Activated CD8-positive, alpha-beta memory T cell treated with anti-CD3 and anti-CD28 coated beads for 4 hours (primary cell): ENCODE measurements at places on chromosomes 2 and 18.

DNA sequence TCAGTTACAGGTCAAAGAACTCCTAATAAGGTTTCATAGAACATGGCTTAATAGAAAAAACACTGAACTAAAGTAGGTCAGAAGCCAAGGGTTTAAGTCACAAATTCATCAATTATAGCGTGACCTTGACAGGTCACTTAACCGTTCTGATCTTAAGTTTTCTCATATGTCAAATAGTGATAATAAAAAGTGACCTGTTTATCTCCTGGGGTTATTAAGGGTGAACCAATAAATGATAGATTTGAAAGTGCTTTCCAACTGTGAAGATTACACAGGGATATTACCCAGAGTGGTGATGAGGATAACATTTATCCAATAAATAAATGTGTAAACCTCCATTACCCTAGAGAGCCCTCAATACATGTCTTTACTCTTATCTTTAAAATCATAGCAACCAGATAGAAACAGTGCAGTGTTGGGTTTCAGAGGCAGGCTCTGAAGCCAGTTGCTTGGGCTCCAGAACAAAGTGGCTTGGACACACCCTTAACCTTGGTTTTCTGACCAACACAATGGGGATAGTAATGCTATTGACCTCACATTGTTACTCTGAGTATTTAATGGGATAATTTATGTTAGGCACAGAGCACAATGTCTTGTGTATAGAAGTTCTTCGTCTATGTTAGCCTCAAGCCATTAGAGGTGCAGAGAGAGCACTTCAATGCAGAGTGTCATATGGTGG, 48.6 kb downstream of the KLHL14 start:
- no peak for DNase-seq

DNA sequence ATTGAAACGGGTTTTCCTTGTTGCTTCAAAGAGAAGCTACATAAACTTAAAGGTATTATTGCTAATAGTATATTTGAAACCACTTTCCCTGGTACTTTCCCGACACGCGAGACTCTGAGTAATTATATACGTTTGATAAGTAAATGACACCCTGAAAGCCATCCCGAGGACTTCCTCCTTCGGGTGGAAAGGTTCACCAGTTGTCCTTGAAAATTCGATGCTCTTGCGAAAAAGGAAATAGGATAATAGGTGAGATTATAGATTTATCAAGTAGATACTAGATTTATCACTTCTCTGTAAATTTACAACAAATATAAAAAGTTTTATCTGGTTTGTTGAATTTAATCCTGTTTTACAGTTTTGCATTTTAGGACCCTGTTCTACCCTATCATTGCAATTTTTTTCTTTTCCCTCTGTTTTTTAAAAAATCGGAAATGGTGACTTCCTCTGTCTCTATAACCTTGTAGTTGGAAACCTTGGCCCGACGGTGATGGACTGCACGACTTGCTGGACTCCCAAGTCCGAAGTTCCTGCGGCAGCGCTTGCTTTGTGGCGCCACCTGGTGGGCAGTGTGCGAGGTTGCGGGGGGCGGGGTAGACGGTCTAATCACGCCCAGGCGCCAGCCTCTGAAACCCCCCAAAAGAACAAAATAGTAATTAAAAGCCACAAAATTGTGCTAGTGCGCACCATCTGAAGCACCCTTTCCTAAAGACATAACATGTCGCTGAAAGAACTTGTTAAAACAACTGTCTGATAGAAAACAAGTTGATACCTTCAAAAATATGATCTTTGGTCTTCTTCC, 972 bp upstream of the DLX2 start:
- no peak for DNase-seq

- DNase-seq = no peak
These were observed 367.4 kb downstream of the FBXO15 start for GRCh38 chr18:73780218-73780617.

GRCh38 chr18:31723639-31723989, 37.1 kb downstream of the SLC25A52 start:
- DNase-seq = no peak

GRCh38 chr2:178450524-178450773, 526 bp downstream of the PRKRA start:
- DNase-seq = no peak

- DNase-seq = no peak
These were observed 70.2 kb upstream of the TEX51 start for GRCh38 chr2:126828491-126828890.

DNA sequence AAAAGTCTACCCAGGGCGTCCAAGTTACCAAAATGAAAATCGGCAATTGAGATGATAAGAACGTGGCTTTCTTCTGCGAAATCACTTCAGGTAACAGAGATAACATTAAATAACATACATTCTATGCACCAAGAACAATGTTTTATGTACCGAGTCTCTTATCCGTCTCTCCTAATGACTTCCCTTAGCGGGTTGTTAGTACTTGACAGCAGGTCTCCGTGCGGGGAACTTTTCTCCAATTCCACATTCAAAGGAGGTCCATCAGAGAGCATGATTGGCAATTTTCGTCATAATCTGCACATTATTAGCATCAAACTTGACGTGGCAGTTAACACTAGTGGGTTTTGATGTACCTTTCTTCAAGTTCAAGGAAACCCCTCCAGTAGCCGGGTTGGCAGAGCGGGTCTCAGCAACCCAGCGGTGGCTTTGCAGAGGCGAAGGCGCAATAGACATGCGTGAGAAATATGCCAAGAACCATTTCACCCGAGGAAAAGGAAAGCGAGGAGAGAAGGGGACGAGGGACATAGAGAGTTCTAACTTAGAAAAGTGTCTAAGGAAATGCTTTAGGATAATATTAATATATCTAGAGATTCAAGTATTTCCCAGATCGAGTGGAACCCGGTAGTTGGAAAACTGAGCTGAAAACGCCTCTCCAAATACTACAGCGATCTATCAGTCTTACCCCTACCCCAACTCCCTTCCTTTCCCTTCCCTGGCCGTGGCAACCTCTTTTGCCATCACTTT, 5.0 kb downstream of the EVX2 start:
- DNase-seq = no peak

DNA sequence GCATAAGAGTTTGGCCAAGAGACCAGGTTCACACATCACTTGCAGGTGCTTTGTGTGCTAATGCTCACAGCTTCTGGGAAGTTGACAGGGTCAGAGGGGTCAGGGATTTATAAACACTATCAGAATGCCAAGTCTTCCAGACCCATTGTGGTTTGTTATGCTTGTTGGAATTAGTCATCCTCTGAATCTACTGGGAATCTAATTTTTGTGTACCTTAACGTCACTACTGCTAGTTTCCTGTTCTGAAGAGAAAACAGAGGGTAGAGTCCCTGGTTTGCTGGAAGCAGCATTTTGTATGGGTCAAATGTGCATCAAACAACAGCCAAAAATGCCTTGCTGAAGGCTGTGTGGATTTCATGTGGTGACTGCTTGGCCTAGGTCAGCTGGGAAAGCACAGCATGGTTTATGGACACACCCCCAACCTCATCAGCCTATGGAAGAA, 33.3 kb downstream of the ANTXR1 start:
- DNase-seq = no peak

- DNase-seq = no peak
These were observed 63.8 kb downstream of the GREB1 start for GRCh38 chr2:11597538-11598225.

DNA sequence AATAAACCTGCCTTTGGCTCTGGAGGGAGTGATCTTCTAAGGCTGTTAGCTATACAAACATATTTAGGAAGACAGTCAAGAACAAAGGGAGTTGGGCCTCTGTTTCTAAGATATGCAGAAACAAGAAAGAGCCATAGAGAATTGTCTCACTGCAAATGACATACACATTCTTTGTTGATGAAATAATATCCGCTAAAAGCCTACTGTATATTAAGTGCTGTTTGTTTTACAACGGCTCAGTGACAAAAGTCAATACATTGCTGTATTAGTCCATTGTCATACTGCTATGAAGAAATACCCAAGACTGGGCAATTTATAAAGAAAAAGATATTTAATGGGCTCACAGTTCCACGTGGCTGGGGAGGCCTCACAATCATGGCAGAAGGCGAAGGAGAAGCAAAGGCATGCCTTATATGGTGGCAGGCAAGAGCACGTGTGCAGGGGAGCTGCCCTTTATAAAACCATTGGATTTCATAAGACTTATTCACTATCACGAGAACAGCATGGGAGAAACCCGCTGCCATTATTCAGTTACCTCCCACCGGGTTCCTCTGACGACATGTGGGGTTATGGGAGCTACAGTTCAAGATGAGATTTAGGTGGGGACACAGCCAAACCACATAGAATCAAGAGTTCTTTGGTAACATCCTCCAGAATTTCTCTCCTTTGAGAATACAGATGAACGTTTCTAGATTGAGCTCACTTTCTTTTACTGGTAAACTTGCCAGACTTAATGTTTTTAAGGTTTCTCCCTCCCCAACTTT, 157.8 kb downstream of the PIK3C3 start:
- no peak for DNase-seq

GRCh38 chr2:231720292-231720986, 12.1 kb downstream of the PTMA start:
- no peak for DNase-seq

- DNase-seq = no peak
These were observed 319.6 kb downstream of the PIK3C3 start for GRCh38 chr18:42274488-42275137.

DNA sequence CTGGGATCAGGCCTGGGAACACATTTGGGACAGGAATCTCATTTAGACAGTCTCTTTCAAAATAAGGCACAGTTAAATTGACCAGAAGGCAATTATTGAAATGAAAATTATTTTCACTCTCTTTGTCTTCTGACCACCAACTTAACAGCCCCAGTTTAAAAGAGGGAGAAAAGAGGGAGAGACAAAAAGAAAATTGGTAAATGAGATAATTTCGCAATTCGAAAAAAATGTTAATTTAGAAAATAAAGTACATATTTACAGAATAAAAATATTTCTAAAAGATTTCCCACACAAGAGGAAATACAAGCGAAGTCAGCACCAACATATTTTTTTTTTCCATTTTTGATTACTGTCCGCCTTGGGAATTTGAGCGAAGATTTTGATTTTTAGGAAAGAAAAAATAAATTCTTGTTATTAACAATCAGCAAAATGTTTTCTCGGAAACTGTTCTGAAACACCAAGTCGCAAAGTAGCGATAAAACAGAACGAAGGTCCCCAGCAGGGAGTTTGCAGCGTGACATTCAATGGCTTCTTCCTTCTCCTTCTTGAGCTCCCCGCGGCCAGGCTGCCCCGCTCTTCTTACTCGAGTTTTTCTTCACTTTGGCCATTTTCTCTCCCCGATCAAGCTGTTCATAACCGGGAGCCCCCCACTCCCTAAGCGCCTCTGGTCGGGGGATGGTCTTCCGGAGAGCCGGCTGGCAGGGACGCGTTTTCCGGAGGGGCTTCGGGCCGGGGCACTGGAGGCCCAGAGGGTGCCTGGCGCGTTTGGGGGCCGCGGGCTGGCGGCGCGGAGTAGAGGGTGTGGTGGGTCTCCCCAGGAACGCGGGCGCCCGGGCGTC, 5.0 kb downstream of the SP9 start:
- DNase-seq = no peak

DNA sequence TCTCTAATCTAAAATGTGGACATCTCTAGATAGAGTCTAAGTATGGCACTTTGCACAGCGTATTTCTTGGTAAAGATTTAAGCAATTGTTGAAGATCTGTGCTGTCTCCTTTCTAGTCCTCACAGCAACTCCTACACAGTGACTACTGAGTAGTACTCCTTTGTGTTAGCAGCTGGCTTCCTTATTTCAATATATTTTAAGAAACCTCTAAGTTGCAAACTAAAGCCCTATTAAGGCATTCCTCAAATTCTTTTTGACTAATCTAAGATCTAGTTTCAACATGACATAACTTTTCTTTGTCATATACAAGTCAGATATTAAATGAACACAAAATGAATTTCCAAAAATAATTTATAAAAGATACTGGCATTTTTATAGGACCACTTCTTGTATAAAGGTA, 121.8 kb upstream of the DNAJC10 start:
- DNase-seq = no peak

GRCh38 chr18:32469691-32470459, 807 bp downstream of the GAREM1 start:
- no peak for DNase-seq

GRCh38 chr2:86482034-86482433, 40.9 kb downstream of the KDM3A start:
- DNase-seq = no peak

DNA sequence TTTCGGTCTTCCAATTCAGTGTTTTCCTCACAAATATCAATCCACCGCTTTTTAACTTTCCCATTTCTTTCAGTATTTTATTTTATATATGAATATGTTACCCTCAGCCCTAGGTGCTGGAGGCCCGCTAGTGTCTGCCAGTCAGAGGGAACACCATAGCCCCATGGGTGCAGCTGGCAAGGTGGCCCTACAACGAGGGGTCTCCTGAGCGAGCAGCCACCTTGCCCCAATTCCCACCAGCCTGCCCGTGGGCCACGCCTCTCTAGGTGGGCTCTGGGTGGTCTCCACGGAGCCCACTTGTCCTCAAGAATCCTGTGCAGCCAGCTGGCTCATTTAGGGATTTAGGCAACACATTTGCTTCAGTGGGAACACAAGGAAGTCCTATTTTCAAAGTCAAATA, 72.5 kb upstream of the RGPD5 start:
- DNase-seq = no peak

- no peak for DNase-seq
These were observed 15.3 kb downstream of the CYTIP start for GRCh38 chr2:157428500-157429175.

DNA sequence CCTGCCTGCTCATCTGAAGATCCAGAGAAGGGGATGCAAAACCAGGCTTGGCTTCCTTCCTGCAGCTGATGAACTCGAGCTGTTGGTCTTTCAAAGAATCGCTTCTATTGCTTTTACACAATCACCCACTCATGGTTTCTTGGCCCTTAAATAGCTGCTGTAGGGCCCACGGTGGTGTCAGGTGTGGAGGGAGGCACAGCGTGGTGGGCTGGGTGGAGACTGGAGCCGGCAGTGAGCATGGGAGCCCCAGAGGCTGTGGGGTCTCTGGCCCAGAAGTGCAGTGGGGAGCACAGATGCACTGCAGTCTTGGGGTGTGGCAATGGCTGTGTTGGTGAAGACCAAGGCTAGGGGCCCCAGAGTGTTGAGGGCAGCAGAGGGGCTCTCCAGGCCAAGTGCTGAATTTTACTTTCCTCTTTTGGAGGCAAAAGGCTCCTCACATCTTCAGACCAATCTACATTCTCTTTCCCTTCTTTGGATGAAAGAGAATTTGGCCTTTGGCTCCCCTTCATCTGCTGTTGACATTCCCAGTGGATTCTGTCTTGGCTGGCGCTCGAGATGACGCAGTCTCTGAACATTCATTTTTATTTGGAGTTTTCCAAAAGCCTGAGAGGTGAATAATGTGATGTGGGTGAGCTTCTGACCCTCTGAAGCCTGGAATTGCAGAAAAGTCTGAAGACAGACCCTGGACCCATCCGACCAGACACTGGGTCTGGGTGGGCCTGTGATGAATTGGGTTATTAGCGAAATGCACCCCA, 70.1 kb upstream of the ASB18 start:
- DNase-seq = no peak
